ENCODE measurements at places on chromosomes 13 and 19. TPM values are rescaled to one million over a fixed set of nuclear protein-coding genes. Genes with fewer than 3 reads are reported as not detected.

The CEACAM1 gene
- total RNA-seq: 5.8 TPM

The ZNF66 gene
- 5.0 TPM for total RNA-seq

The CEACAM8 gene
- not detected for total RNA-seq

The ZNF726 gene
- total RNA-seq: 17.3 TPM

The KPTN gene
- total RNA-seq: 7.0 TPM

The DMRTC2 gene
- total RNA-seq: not detected

The HS6ST3 gene
- not detected for total RNA-seq

The JAK3 gene
- total RNA-seq: 217 TPM

The CHST8 gene
- total RNA-seq: not detected

The UBL5 gene
- total RNA-seq: 334 TPM

The CYP4F22 gene
- 0.50 TPM for total RNA-seq
